ENCODE measurements at places on chromosomes 16 and 17.

DNA sequence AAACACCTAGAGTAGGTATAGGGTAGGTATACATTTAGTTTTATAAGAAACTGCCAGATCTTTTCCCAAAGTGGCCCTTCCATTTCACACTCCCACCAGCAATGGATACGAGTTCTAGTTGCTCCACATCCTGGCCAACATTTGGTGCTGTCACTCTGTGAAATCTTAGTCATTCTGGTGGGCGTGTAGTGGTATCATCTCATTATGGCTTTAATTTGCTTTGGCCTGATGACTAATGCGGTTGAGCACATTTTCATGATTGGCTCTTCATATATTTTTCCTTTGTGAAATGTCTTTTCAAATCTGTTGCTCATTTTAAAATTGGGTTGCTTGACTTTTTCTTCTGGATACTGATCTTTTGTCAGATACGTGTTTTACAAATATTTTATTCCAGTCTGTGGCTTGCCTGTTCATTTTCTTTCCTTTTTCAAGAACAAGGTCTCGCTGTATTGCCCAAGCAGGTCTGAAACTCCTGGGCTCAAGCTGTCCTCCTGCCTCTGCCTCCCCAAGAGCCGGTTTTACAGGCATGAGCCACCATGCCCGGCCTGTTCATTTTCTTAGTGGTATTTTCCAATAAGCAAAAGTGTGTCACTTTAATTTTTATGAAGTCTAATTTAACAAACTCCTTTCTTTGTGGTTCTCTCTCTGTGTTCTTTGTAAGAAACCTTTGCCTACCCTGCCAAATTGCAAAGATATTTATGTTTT, 192.4 kb downstream of the SEC14L1 start:
- no peak for DNase-seq

- no peak for DNase-seq
Measured at GRCh38 chr17:6660805-6661463, 9.4 kb downstream of the C17orf100 start.

DNA sequence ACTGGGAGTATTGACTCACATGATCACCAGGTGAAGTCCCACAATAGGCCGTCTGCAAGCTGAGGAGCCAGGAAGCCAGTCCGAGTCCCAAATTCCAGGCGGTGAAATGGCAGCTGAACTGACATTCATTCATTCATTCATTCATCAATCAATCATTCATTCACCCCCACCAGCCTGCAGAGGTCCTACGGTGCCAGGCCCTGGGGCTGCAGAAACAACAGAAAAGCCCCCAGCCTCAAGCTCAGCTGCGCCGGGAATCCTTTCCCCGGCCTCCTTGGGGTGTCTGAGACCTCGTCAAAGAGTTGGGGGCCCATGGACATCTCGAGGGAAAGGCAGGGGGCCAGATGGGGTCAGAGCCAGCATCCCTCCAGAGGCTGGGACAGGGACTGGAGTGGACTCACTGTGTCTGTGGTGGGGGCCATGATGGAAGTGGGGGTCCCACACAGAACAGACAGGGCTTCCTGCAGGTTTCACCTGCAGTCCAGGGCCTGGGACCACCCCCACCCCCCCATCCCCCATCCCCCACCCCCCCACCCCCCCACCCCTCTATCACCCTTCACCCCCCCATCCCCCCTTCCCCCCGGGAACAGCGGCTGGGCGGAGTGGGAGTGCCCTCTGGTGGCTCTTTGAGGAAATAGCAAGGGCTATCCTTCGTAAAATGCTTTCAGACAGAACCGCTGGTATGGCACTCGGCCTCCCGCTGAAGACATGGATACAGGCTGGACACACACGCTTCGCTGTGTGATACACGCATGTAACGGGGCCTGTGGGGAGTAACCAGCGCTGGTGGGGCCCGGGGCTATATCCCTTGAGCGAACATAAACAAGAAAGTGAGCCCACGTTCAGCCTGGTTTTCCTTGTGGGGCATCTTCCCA, 8.5 kb upstream of the ZC3H18 start:
- peak; percentile 46 for DNase-seq

DNA sequence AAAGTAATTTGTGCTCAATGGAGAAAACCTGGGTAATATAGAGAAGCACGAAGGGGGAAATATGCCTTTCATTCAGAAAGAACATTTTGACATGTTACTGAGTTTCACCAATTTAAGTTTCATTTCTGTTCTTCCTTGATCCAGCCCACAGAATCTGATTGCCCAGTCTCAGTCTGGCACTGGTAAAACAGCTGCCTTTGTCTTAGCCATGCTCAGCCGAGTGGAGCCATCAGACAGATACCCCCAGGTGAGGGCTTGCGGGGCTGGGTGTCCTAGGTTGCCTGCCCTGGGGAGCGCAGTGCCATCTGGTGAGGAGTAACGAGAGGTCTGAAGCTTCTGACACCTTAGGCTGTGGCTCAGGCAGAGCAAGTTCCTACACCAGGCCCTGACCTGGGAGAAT, 17.7 kb downstream of the DDX19A start:
- no peak for DNase-seq

- DNase-seq, result peak; percentile 70
Measured at GRCh38 chr16:28873543-28874201, 4.6 kb upstream of the ATP2A1 start.

GRCh38 chr17:44087319-44087718, 16.8 kb downstream of the G6PC3 start:
- no peak for DNase-seq

DNA sequence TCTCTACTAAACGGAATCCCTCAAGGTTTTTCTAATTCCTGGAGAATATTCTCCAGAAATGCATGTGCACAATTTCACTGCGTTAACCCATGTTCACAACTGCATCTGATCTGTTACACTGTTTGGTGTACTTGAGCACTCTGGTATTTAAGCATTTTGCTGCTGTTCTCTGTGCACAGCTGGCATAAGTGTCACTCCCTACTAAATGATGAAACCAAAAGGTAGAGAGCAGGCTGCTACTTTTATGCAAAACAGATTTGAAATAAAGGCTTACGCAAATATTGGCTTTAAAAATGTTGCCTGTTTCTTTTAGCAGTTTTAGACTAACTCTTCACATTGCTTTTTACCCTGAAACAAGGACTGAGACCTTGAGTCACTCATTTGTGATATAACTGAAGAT, 41.7 kb downstream of the ESRP2 start:
- no peak for DNase-seq

DNA sequence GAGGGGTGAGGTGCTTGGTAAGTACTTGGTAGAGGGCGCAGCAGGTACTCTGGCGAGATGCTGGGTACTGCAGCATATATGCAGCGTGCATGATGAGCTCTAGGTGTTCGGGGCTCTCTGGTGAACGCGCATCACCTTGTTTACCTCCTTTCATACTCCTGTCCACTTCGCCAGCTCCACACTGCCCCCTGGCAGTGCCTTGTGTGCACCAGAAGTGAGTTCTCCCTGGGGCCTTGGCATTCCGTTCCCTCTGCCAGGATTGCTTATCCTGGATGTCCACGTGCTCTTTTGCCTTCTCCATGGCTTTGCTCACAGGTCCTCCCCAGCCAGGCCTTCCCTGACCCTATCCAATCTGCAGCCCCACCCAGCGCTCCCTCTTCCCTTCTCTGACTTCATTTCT, 154.2 kb downstream of the MRM1 start:
- DNase-seq, result peak; percentile 13

- no peak for DNase-seq
Measured at GRCh38 chr17:66425756-66426396, 123.5 kb downstream of the PRKCA start.

- peak; percentile 31 for DNase-seq
Measured at GRCh38 chr16:31455601-31456314, 3.5 kb upstream of the ARMC5 start.

- no peak for DNase-seq
Measured at GRCh38 chr16:88530858-88531203, 39.4 kb upstream of the ZC3H18 start.

- DNase-seq, result no peak
Measured at GRCh38 chr16:51636920-51637769, 486.1 kb upstream of the SALL1 start.

- no peak for DNase-seq
Measured at GRCh38 chr17:67178555-67178954, 66.4 kb downstream of the HELZ start.

GRCh38 chr16:72798264-72798663, 249.7 kb downstream of the ZFHX3 start:
- DNase-seq, result no peak

DNA sequence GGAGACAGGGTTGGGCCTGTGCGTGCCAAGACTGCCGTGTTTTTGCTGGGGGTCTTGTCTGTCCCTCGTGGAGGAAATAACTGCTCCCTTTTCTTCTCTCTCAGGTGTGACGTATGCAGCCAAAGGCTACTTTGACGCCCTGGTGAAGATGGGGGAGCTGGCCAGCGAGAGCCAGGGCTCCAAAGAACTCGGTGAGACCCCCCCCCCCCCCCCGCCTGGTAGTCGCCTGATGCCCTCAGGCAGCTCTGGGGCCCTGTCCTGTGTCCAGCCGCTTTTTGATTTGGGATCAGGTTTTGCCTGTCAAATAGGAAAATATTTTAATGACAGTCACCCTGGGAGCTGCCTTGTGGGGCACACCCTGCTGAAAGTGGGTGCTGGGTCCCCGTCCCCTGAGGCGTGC, 22.8 kb downstream of the BAIAP2 start:
- no peak for DNase-seq

GRCh38 chr16:9091867-9092281, 430 bp downstream of the HAPSTR1 start:
- peak; percentile 58 for DNase-seq

DNA sequence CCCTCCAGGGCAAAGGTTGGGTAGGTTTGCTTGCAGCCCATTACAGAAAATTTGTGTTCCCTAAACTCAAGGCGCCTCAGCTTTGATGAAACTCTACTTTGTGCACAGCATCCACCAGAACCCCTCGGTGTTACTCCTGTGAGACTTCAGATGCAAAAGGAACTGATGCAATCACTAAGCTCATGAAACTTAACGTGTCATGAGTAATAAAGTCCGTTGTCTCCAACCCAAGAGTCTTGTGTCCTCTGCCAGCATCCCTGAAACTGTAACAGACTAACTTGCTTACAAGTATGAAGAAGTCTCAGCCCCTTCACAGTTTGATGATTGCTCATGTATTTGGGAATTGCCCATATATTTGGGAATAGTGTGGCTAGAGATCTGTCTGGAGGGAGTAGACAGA, 74.8 kb upstream of the MARCHF10 start:
- no peak for DNase-seq

- DNase-seq, result no peak
Measured at GRCh38 chr17:56737421-56738161, 96.1 kb downstream of the C17orf67 start.

- no peak for DNase-seq
Measured at GRCh38 chr16:78926723-78927210, 673.8 kb downstream of the MAF start.

GRCh38 chr16:1152123-1152638, 725 bp upstream of the CACNA1H start:
- peak; percentile 24 for DNase-seq

DNA sequence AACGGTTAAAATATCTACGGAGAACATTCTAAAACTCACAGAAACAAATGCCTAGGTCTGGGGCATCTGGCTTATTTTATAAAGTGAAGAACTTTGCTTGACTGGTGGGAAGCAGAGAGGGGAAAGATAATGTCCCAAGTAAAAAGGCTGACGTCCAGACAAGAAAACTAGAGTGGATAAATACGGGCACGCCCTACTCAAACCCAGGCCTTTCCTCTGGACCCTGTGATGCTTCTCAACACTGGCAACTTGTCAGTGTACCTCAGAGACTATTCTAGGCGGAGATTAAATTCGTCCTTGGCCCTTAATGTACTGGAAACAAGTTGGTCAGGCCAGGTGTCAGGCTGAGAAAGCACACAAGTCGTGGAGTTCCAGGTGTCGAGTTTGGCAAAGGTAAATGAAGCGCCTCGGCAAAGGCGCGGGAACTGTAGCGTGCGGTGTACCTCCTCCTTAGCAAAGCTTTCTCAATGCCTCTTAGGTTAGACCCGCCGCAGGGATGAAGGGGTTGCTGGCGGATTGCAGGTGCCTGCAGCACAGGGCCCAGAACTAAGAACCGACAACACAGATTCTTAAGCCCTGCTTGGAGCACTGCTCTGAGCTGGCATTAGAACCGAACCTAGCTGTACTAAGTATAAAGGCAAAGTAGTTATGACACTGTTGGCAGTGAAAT, 668 bp upstream of the UNK start:
- no peak for DNase-seq

DNA sequence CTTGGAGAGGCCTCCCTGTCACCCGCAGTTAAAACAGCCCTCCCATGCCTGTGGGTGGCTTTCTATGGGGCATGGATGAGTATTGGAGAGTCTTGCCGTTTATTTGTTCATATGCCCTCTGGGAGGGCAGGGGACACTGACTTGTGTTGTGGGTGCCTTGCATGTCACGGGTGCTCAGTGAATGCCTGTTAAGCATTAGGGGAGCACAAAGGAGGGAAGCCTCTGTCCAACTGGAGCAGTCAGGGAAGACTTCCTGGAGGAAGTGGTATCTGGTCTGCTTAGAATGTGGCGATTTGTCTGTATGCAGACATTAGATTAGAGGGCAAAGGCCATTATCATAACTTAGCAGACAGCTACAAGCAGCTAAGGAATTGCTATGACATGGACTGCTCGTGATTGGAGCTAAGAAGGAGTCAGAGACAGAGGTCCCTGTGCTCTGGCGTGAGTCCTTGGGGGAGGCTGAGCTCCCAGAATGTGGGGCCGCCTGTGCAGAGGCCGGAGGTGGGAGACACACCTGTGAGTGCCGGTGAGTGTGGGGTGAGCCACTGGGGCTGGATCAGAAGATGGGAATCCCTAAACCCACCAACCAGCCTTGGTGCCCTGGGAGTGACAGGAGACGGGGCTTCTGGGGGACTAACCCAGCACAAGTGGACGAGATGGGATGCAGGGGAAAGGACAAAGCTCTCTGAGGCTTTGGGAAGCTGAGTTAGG, 286.1 kb downstream of the SEC14L1 start:
- DNase-seq, result no peak

GRCh38 chr17:83012868-83013778, 66.3 kb upstream of the METRNL start:
- DNase-seq, result no peak

DNA sequence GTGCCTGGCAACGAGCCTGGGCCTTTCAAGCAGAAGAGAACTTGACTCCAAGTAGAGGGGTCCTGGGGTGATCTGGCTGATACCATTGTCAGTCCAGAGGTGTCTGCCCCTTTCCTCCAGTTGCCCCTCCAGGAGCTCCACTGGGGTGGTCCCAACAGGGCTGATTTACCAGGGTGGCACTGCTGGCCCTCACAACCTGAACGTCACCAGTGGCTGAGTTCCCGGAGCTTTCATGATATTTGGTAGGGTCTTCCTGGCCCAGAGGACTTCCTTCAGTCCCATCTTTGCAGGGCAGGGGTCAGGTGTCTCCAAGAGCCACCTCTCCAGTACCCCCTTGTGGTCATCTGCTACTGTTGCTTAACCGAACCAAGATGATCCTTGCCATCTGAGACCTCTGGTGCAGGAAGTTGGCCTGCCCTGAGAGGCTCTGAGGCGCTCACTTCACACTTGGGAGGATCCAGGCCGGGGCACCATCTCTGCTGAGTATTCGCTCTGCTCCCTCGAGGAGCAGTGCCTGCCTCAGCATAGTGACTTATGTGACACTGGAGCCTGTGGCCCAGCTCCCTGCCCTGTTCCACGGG, 3.5 kb downstream of the LIMD2 start:
- peak; percentile 60 for DNase-seq

- no peak for DNase-seq
Measured at GRCh38 chr16:64171632-64172031, 950.2 kb downstream of the CDH11 start.
